D721Med (cell line): ENCODE measurements at places on chromosomes 4 and X.

DNA sequence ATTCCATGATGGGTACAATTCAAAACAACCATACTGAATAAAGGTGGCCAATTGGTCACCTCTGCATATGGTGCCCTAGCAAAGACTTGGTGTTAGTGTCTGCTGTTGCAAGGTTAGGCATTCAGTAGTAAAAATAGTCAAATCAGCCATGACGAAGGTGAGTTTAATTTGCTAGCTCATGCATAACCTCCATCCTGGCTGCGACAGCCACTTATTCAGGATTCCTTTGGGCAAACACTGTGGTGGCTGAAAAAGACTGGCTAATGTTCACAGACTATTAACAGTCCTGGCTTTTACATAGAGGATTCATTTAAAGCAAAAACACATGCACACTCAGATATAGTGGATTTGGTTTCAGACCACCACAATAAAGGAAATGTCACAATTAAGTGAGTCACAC lies 34.8 kb upstream of the MAP9 start:
- DNase-seq, result no peak

GRCh38 chrX:153688071-153688470 lies 345 bp downstream of the SLC6A8 start:
- DNase-seq, result no peak

DNA sequence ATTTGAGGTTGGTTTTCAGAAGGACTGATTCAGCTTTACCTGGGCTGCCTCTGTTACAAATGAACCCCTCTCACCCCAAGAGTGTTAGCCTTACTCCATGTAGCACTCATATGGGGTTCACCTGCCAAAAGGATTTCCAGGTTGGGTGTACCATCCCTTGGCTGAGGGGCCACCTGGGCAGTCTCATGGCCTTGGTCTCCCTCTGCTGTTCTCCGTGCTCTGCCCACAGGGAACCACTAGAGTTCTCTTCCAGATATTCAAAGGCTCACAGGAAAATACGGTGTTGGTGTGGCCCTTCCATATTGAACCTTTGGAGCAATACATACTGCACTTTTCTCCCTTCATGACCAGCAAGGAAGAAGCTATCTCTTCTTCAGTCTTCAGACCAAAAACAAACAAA lies 18.0 kb upstream of the PRDM5 start:
- no peak for DNase-seq

DNA sequence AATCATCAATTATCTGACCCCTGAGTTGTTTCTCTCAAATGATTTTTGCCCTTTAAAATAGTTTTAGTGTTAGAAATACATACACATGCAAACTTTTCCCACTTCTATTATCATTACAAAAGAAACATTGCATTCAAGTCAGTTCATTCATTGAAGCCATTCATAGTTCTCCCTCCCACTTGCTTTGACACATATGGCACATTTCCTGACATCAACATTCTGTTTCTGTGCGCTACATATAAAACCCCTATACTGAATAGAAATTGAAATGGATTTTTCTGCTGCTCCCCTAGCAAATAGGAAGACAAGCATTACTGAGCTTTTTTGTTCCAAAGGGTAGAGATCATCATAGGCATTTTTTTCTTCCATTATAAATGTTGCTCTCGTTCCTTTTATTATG lies 497.9 kb upstream of the PCDH10 start:
- no peak for DNase-seq

- DNase-seq, result no peak
Measured at GRCh38 chr4:23660865-23661264, 229.0 kb downstream of the PPARGC1A start.

GRCh38 chr4:96993560-96993959 lies 1149.7 kb downstream of the STPG2 start:
- no peak for DNase-seq
